ENCODE measurements at places on chromosomes 16 and 17.

DNA sequence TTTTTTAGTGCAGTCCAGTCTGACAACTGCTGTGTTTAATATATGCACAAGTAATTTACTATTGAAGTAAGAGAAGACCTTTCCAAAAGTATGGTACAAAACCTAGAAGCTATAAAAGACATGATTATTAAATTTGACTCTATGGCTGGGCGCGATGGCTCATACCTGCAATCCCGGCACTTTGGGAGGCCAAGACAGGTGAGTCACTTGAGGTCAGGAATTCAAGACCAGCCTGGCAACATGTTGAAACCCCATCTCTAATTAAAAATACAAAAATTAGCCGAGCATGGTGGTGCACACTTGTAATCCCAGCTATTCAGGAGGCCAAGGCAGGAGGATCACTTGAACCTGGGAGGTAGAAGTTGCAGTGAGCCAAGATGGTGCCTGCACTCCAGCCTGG, 41.4 kb upstream of the VWA3A start:
- DNase-seq = no peak

GRCh38 chr16:73161977-73162376, 114.0 kb upstream of the ZFHX3 start:
- no peak for DNase-seq

DNA sequence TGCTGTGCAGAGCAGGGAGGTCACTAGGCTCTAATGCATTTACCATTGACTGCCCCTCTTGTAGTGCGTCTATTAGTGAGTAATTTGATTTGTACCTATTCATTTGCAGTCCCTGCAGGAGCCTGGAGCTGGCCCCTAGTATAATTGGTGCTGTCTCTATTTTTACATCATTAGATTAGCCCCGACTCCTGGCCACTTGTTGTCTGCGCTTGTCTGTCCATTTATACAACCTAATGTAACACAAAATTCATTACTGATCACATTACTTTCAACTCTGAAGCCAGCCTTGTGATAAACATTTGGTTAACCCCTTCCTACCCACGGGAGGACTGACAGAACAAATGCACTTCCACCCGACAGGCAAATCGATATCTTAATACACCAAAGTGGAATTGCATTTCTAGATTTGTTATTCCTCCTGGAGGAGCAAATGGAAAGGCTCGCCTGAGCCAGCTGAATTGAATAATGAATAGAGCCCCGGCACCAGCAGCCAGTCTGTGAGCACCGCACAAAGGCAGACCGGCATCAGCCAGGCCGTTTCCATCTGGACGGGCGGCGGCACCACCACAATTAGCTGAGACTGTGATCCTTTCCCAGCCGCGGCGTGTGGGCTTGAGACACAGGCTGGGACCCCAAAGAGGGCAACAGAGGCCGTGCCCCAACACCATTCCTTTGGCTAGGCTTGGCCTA, 18.7 kb upstream of the TBX2 start:
- DNase-seq = no peak

- DNase-seq = peak; percentile 62
These were observed 2.7 kb upstream of the BHLHA9 start for GRCh38 chr17:1267471-1267943.

DNA sequence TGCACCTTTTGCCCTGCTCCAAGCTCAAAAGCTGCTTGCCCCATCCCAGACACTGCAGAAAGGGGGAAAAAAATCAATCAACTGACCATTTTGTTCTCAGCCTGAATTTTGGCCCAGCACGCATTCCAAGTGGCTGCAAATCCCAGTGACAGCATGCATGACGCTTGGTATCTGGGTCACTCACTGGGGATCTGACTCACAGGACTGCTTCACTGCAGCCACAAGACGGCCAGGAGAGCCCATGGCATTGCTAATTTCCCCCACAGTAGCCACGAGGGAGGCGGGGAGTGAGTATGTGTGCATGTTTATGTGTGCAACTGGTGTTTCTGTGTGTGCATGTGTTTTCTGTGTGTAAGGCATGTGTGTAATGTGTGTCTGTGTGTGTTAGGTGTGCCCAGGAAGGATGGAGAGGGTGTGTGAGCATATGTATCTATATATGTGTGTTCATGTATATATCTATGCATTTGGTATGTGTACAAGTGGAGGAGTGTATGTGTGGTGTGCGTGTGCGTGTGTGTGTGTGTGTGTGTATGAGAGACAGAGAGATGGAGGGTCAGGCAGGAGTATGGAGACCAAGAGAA, 33.8 kb downstream of the SDK2 start:
- DNase-seq = no peak

- DNase-seq = no peak
These were observed 2.0 kb upstream of the PCTP start for GRCh38 chr17:55748841-55749240.

GRCh38 chr17:42113293-42114069, 967 bp upstream of the DHX58 start:
- no peak for DNase-seq

GRCh38 chr16:66069587-66069986, 296.9 kb upstream of the CDH5 start:
- no peak for DNase-seq

- no peak for DNase-seq
These were observed 163.4 kb downstream of the CMIP start for GRCh38 chr16:81607805-81608522.

GRCh38 chr16:27399969-27400368, 2.0 kb upstream of the IL21R start:
- no peak for DNase-seq

DNA sequence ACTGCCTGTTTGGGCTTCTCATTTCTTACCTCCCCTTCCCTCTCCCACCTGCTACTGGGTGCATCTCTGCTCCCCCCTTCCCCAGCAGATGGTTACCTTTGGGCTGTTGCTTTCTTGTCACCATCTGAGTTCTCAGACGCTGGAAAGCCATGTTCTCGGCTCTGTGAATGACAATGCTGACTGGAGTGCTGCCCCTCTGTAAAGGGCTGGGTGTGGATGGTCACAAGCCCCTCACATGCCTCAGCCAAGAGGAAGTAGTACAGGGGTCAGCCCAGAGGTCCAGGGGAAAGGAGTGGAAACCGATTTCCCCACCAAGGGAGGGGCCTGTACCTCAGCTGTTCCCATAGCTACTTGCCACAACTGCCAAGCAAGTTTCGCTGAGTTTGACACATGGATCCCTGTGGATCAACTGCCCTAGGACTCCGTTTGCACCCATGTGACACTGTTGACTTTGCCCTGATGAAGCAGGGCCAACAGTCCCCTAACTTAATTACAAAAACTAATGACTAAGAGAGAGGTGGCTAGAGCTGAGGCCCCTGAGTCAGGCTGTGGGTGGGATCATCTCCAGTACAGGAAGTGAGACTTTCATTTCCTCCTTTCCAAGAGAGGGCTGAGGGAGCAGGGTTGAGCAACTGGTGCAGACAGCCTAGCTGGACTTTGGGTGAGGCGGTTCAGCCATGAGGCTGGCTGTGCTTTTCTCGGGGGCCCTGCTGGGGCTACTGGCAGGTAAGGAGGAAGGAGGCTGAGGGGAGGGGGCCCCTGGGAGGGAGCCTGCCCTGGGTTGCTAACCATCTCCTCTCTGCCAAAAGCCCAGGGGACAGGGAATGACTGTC, at the start of gene CD68:
CD68 (plus strand) TSS at position 638 of the 833 bp plus-strand sequence; CDS start at position 678, 40 bp downstream.
- peak; percentile 93 for DNase-seq

DNA sequence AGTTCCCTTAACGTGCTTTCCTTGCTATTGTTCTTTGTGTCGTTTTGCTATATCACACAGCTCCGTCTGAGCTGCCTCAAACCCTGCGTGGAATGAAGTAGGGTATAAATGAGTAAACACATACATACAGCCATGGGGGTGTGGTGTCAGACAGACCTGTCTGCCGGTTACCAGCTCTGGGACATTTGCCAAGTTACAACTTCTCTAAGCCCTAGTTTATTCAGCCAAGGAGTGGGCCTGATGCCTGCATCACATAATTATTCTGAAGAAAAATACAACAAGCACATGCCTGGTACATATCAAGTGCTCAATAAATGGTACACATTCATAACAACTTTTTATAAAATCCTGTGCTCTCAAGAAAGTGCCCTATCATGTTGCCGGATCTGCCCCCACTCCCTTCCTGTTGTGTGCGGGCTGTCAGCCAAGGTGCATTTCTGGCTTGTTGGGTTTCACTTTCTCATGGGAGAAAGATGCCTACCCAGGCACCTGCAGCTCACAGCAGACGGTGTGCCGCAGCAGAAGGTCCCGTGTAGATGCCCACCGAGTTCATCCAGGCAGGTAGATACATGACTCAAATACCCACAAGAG, 30.5 kb downstream of the SMPD3 start:
- no peak for DNase-seq

DNA sequence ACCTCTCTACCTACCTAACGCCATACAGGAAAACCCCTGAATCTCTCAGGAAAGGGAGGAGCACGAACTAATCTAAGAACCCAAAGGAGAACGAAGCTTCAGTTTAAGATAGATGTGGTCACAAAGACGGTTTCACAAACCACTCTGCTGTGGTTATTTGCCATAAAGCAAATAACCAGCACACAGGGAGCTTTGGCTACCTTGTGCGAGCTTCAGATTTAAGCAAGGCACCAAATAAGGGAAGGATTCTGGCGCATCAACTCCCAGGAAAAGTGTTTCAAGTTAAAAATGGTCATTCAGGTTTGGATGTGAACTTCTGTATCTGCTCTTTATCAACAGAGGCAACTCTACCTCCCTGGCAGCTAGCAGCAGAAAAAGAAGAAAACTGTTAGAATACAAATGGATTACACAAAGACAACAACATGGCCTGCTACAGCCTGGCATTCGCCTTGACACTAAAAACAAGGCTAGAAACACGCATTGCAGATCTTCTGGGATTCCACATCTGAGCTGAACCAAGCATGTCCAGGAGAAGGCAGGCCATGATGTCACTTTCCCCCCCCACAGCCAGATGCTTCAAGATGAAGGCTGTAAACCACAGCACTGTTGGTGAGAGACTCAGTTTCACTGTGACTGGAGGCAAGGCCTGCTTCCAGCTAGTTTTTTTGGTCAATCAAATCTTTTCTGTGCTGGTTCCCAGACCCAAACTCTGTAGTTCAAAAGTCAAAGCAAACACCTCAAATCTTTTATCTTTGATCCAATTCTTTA, 43.6 kb downstream of the SMG6 start:
- DNase-seq = no peak

- no peak for DNase-seq
These were observed 25.1 kb upstream of the ENPP7 start for GRCh38 chr17:79705674-79706073.

- DNase-seq = no peak
These were observed 3.4 kb downstream of the CHST6 start for GRCh38 chr16:75491876-75492275.

GRCh38 chr17:28974451-28974850, 23.1 kb upstream of the PHF12 start:
- DNase-seq = no peak

- DNase-seq = no peak
These were observed 4.9 kb downstream of the LASP1 start for GRCh38 chr17:38874505-38875400.

DNA sequence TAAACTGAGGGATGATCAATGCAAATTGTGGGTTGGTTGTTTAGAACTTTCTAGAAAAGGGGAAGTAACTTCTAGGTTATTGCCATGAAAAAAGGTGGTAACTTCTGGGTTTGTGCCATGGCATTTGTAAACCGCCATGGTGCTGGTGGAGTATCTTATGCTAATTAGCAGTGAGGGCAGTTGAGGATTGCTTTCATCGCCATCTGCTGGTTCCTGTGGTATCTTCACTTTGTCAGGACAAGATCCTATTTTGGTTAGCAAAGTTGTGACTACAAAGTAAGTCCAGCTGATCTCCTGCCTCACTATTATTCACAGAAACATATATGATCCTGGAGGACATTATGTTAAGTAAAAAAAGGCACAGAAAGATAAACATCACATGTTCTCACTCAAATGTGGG, 1332.3 kb downstream of the CDH11 start:
- DNase-seq = no peak

DNA sequence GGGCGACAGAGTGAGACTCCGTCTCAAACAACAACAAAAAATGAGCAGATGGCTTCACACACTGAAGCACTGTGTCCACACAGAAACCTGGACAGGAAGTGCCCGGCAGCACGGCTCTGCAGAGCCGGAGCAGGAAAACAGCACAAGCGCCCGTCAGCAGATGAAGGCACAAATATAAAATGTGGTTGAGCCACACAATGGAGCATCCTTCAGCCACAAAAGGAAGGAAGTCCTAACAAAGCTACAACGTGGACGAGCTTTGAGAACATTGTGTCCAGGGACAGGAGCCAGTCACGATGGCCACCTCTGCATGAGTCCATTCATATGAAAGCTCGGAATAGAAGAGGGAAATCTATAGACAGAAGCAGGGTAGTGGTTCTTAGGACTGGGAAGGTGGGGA, 15.7 kb downstream of the RHBDF2 start:
- no peak for DNase-seq

DNA sequence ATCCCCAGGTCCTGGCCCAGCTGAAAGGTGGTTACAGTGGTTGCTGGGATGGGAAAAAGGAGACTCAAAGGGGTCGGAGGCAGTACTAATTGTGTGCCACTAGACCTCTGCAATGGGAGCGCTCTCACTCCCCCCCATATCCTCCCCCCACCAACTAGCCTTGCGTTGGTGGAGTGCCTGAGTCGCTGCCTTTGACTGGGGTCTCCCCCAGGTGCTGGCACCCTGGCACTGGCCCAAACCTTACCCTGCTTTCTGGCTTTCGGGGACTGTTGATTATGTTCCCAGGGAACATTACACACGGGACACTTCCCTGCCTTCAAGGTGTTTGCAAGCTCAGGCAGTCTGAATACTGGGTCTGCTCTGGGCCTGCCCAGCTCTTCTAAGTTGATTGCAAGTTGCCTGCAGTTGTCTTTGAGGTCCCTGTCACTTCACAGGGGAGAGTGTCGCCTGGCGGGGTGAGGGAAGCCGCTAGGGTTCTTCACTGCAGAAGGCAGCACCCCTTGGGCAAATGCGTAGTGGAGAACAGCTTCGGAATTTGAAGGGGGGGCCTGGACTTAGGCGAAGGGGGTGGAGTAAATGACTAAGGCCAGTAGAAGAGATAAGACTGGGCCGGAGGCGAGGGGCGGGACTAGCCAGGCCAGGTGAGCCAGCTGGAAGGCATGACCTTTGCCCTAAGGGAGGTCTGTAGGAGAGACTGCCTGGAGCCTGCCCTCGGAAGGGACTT, 98.0 kb downstream of the RAB11FIP4 start:
- DNase-seq = no peak

DNA sequence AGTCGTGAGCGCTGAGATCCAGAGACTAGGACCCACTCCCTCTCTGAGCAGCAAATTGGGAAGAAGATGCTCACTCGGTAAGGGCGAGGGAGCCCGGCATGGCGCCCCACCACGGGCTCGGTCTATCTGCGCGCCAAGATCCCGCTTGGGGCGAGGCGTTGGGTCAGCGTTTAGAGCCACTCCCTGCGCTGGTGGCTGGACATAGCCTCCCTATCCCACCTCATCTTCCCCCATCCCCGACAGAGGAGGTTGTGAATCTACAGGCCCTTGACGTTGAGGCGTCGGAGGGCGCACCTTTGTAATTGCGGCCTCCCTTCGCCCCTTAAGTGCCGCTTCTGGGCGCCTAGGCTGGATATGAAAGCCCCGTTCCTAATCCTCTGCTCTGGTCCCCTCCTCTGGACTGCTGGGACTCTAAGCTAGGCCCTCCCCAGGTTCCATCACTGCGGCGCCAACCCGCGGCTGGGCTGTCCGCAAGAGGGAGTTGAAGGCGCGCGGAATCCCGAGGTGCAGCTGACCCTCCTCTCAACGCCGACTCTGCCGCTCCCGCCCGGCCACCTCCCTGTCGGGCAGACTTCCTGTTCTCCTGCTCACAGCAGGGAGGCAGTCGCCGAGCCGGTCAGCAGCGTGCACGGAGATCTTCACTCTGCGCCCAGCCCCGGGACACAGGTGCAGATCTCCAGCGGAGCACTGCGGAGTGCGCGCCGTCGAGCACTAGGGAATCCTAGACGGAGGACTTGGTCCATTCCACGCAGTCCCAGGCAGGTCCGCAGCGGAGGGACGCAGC, 16.1 kb upstream of the HOXB9 start:
- no peak for DNase-seq

All from right atrium auricular region (tissue), 2 donors.